ENCODE measurements at places on chromosomes 3 and 15. TPM values are rescaled to one million over a fixed set of nuclear protein-coding genes. Genes with fewer than 3 reads are reported as not detected.

DNA sequence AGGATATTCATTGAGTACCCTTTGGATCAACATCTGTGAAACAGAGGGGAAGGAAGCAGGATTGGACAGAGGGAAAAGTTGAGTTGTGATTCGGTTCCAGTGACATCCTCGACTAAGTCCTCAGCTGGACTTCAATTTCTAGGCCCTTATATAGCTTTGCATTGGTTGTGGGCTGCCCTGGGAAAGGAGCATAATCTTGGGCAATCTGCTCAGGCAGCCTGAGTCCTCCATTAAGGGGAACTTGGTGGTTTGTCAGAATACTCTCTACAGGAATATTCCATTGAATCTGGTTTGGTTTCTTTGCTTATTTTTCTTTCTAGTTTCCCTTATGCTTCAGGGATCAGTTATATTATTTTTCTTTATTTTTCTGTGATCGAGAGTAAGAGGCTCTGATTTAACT lies 94.1 kb downstream of the TCF12 start:
- no peak overlapping the region for H3K4me3 ChIP-seq
- H3K27me3 ChIP-seq, result no peaks in the 10 kb centered on the region
- no peak for DNase-seq
- H3K4me1 ChIP-seq, result peaks cover 26% of the 10 kb centered on the region
- no peak overlapping the region for H3K27ac ChIP-seq

DNA sequence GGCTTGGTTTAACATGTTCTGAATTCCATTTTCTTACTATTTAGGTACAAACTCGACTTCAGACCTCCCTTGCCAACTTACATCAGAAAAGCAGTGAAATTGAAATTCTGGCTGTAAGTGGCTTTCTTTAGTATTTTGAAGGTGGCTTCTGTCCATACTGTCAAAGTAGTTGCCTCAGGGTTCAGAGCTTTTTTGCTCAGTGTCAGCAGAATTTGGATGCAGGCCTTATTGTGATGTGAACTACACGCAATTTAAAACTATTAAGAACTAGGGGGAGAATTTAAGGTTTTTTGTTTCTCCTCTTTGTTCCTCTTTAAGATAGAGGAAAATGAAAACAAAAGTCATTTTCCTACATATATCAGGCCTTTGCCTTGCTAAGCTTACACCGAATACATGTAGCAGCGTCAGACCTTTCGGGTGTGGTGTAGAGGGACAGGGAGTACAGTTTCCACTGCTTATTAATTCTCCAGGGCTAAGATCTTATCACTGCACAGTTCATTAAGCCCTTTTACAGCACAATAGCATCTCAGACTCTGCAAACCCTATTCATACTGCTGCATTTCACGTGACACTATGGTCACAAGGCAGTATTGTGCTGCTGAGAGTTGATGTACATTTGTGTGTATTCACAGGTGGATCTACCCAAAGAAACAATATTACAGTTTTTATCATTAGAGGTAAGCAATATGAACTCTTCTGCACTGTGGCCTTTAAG lies 6.7 kb downstream of the SRP14 start:
- H3K27me3 ChIP-seq, result no peaks in the 10 kb centered on the region
- peaks cover 76% of the 10 kb centered on the region for H3K36me3 ChIP-seq
- no peak overlapping the region for H3K4me3 ChIP-seq
- no peak for DNase-seq
- peaks cover 5% of the 10 kb centered on the region for H3K4me1 ChIP-seq

CPEB1 gene
- not detected for total RNA-seq

CFAP91 gene
- 0.68 TPM for total RNA-seq

ACAN gene
- total RNA-seq, result not detected

AP3B2 gene
- 22.0 TPM for total RNA-seq

Data from A673 (cell line).